ENCODE measurements at places on chromosomes 12 and 14. TPM values are rescaled to one million over a fixed set of nuclear protein-coding genes. Genes with fewer than 3 reads are reported as not detected.

- DNase-seq, result no peak
Observed at GRCh38 chr12:88880051-88880450, 299.8 kb upstream of the KITLG start.

DNA sequence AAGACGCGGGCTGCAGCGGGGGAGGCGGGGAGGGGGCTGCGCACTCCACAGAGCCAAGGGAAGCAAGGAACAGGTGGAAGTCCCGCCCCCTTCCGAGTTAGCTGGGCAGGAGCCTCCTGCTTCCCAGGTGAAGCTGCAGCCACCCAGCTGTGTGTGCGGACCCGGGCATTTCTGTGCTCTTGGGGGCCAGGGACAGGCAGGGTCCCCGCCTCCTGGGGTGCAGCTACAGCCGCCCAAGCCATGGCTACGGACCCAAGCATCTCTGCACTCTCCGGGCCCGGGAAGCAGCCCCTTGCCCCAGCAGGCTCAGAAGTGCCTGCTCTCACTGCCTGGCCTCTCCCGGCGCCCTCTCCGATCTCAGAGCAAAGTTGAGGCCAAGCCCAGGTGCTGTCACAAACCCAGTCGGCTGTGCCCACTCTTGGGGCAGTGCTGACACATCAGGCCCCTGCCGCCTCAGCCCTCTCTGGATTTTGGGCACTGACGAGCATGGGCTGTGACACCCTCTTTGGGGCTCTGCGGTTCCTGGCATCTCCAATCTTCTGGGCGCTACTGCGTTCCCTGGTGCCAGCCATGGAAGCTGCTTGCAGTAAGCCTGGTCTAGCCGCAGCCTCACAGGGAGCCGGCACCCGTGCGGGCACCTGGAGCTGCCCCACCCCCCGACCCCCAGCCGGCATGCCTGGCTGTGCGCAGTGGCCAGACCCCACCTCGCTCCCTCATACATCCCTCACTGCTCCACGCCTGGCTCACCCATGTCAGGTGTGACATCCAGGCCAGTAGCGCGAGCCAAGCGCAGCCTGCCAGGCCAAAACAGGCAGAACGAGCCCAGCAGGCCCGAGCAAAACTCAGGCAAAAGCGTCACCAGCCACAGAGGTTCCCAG lies 8.5 kb upstream of the MGAT4C start:
- peak; percentile 80 for DNase-seq

DNA sequence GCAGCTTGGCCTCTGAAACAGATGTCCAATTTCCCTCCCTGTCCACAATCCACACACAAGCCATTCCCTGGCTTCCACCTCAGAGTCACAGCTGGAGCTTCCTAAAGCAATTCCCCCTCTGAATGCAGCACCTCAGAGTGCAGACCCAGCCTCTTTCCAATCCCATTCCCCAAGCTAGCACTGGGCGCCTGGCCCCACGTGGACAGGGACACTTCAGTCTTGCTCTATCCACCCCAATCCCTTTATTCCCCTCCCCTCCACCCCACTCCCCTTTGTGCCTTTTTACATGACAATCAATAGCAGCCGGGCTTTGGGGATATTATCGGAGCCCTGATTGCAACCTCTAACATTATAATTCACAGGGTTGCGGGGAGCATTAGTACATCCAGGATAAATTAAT lies 292.6 kb downstream of the TTC8 start:
- no peak for DNase-seq

DNA sequence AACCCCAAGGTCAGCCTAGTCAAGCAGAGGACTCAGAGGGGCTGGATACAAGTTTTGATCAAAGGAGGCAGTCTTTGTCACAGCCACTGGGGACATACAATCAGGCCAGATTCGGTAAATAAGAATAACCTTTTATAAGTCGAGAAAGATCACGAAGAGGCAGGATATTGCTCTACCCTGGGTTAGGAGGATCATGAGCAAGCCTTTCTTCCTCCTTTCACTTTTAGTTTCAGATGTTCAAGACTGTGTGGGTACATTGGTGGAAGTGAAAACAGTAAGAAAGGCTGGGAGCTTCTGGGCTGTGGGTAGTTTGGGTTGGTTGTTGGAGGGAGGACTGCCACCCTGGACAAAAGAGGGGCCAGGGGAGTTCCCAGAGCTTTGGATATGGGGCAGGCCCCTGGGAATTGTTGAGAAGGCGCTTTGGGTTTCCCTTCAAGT lies 127.7 kb downstream of the SNAPC1 start:
- DNase-seq, result no peak

DNA sequence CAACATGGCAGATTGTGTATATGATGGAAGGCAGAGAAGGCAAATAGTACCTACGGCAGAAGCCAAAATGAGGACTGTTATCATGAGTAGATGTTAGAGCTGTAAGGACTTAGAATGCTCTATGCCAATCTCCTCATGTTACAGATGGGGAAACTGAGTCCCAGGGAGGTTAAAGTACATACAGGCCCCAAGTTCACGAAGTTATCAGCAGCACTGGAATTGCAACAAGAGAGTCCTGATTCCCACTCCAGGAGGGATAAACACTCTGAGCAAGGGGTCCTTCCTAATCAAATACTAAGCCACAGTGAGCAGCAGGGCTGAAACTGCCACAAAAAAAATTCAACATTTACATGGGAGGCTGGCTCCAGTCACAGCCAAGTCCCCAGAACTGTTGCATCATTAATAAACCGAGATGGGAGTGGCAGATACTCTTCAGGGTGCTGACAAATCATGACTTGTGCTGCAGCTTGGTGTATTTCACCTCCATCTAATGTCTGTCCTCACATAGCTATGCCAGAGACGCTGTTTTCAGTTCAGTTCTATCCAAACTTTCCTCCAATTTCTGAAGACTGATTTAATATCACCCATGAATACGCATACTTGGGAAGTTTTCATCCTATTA lies 24.2 kb downstream of the NUAK1 start:
- no peak for DNase-seq

DNA sequence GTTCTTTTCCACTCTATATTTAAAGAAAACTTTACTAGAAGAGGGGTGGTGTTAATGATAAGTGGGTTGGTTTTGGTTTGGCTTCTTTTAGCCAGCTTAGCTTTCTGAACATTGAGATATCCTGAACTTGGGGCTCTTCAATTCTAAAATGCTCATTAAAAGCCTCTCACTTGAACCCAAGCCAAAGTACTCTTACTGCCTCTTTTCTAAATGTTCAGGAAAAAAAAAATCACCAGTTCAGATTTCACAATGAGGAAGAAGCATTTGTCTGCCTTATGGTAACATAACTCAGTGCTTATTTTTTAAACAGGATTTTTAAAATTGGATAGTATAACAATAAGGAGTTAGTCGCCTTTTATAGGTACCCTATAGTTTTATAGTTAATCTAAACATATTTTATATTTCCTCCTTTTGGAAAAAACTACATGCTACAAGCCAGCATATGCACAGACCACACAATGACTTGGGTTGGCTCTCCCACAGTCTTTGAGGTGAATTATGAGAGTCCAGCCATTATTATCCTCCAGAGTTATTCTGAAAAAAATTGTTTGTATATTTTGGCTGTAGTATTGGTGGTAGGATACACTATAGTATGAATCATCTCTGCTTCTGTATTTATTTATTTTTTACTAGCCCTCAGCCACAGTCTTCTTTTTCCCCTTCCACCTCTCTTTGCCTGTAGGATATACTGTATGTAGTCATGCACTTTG lies 195.5 kb upstream of the TMPO start:
- no peak for DNase-seq

GRCh38 chr12:66860752-66861750 lies 182.2 kb upstream of the GRIP1 start:
- DNase-seq, result peak; percentile 65

DNA sequence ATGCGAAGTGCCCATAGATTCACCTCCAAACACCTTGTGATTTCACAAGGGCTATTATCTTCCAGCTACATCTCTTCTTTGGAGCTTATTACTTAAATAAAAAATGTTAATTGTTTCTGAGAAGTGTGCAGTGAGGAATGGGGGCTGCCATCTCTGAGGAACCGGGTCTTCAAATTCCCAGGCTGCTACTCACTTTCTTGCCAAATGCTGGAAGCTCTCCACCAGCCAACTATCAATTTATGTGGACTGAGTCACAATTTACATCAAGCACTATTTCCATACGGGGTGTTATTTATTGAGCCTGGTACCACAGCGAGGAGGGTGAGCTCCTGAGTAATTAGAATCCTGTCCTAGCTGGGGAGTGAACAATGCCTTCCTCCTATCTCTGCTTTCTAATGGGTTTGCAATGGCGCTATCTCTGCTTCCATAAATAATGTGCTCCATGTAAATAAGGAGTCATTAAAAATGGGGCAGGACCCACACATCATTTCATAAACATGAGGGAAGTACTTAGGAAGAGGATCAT lies 898.3 kb downstream of the VRK1 start:
- DNase-seq, result no peak

- DNase-seq, result no peak
Observed at GRCh38 chr12:104805186-104805585, 152.9 kb downstream of the SLC41A2 start.

DNA sequence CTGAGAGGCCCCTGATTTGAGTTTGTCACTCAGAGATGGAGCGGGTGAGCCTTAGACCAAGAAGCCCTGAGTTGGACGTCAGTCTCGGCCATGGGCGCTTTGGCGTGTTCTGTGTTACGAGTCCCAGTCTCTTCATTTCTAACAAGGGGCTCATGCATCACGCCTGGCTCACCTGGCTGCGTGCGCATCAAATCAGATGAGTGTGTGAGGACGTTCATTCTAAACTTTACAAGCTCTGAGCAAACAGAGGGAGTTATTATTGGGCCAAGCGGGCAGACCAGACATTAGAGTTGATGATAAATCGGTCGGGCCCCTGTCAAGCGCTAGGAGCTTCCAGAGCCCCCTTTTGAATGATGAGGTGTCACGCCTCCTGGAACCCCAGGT lies 117.2 kb downstream of the CALM1 start:
- DNase-seq, result no peak

GRCh38 chr12:116347265-116347664 lies 69.8 kb upstream of the MED13L start:
- DNase-seq, result no peak

DNA sequence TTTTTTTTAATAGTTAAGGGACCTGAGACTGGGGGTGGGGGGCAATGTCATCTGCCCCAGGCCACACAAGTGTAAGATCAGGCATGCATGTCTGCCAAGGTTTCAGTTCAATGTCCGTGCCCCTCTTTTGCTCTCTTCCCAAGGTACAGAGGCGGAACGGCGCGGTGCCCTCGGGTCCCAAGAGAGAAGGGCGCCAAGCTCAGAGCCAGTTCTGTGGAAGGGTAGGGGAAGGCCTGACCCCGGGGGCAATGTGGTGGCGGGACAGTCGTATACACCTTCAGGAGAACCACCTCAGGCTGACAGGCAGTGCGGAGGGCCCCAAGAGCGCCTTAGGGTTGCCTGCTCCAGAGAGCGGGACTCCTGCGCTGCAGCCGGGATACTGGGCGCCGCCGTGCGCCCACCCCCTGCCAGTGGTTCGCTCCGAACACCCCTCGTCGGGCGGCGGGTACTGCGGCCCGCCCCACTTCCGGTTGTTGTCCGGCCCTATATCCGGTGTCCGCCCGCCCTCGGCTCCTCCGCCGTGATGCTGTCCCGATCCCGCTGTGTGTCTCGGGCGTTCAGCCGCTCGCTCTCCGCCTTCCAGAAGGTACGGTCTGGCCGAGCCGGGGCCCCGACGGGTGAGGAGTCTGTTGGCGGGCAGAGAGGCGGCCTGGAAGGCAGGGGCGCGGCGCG lies at the start of gene DLST:
TSS of gene DLST (plus strand) at position 486 of the 672 bp plus-strand sequence. CDS start at position 524, 38 bp downstream.
- DNase-seq, result peak; percentile 87

DNA sequence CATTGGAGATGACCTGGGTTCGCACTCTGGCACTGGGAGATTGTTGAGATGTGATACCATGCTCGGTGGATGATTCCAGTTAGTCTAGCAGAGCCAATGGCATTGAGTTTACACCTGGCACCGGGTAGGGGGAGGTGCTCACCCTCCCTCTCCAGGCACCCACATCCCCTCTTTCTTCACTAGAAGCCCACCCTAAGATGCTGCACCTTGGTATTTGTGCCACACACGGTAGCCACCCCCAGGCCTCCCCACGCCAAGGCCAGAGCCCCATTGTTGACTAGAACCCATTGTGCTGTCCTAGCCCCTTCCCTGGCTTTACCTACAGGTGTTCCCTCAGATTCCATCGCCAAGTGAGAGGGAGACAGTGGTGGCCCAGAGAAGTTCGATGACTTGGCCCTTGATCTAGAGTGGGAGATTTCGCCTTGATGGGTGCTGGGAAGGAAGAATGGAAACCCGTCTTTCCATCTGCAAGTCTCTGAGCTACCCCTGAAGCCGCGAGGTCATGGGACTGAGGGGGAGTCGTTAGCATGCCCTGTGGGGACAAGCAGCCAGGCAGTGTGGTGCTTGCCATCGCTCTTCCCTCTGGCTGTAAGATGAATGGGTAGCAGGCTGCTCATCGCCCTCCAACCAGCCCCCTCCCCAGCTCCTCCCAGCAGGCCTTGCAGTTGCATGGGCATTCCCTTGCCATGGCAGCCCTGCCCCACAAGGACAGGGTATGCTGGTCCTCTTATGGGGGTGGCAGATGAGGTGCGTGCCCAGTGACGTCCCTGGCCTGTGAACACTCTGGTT lies 8.7 kb downstream of the CCND2 start:
- DNase-seq, result no peak

- peak; percentile 22 for DNase-seq
Observed at GRCh38 chr12:43665091-43665490, 93.5 kb downstream of the PUS7L start.

The OTUB2 gene
- not detected for total RNA-seq

The RIMBP2 gene
- total RNA-seq, result 44.6 TPM

The GNG2 gene
- 0.58 TPM for total RNA-seq

The KLRC4 gene
- total RNA-seq, result not detected

The GDF3 gene
- total RNA-seq, result not detected

The GRIP1 gene
- 8.0 TPM for total RNA-seq

The STYX gene
- 15.1 TPM for total RNA-seq

The TMEM179 gene
- total RNA-seq, result not detected

The GCH1 gene
- 52.1 TPM for total RNA-seq

The BDKRB2 gene
- 6.1 TPM for total RNA-seq
